ENCODE measurements at places on chromosomes 4 and X.

DNA sequence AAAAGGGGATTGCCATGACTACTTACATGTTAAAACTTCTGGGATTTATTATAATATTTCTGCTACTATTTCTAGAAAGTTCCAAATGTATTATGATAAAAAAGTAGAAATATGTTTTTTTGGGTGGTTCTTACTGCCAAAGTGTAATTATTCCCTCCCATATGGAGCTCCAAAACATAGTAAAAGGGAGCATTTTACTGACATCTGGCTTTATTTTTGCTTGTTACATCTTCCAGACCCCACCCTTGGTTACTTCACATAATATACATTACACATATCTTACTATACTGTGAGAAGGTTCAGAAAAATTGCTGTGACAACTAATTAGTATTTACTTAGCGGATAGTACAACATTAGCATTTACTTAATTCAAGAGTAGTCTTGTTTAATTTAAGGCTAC lies 205.1 kb upstream of the TLL1 start:
- DNase-seq: no peak
- no peak overlapping the region for H3K27ac ChIP-seq
- H3K36me3 ChIP-seq: no peaks in the 10 kb centered on the region
- H3K4me3 ChIP-seq: no peak overlapping the region
- H3K27me3 ChIP-seq: no peaks in the 10 kb centered on the region
- H3K4me1 ChIP-seq: no peaks in the 10 kb centered on the region

GRCh38 chrX:96474741-96475125 lies 209.9 kb upstream of the DIAPH2 start:
- DNase-seq: no peak
- no peaks in the 10 kb centered on the region for H3K36me3 ChIP-seq
- no peak overlapping the region for H3K27ac ChIP-seq
- H3K4me3 ChIP-seq: no peak overlapping the region
- H3K27me3 ChIP-seq: peaks cover 3% of the 10 kb centered on the region

DNA sequence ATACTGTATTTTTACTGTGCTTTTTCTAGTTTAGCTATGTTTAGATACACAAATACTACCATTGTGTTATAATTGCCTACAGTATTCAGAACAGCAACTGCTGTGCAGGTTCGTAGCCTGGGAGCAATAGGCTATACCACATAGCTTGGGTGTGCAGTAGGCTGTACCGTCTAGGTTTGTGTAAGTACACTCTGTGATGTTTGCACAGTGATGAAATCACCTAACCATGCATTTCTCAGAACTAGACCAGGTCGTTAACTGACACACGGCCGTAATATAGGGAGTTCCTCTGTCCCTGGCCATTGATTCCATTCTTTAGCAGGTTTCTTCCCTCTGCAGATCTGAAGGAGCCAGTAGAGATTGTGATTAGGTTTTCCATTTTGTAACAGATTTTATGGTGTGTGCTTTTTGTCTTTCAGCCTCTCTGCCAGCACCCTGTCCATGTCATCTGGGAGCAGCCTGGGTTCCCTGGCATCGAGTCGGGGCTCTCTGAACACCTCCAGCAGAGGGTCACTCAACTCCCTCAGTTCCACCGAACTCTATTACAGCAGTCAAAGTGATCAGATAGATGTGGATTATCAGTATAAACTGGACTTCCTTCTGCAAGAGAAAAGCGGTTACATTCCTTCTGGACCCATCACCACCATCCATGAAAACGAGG lies 59.5 kb downstream of the CLDN22 start:
- peaks cover 5% of the 10 kb centered on the region for H3K4me1 ChIP-seq
- no peak overlapping the region for H3K27ac ChIP-seq
- H3K27me3 ChIP-seq: no peaks in the 10 kb centered on the region
- H3K36me3 ChIP-seq: no peaks in the 10 kb centered on the region
- no peak for DNase-seq
- H3K4me3 ChIP-seq: no peak overlapping the region

DNA sequence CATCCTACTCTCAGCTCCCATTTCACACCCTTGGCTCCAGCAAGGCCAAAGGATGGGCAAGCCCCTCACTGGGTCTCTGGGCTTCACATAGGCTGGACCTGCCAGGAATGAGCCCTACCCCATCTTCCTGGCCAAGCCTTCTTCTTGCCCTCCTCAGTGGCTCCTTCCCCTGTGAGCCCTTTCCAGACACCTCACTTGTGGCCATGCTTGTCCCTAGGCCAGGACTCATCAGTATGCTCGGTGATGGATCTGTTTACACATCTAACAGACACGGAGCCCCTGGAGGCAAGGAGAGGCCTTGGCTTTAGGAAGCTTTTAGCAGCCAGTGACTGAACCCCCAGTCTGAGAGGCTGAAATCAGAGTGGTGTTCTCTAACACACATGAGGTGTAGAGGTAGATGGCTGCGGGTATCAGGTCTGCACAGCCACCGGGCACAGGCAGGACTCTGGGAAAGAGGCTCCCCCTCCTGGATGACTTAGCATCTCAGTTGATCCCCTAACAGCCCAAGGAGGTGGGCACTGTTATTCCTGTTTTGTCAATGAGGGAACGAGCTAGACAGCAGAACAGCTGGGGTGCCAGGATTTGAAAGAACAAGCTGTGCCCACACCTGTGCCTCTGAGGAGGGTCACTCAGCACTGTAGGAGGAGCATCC lies 44.8 kb downstream of the PPP2R2C start:
- H3K27ac ChIP-seq: no peak overlapping the region
- H3K4me3 ChIP-seq: no peak overlapping the region
- peaks cover 6% of the 10 kb centered on the region for H3K27me3 ChIP-seq

GRCh38 chrX:108397627-108398391 lies 40.4 kb downstream of the COL4A6 start:
- H3K4me1 ChIP-seq: no peaks in the 10 kb centered on the region
- no peak for DNase-seq
- no peak overlapping the region for H3K4me3 ChIP-seq
- no peaks in the 10 kb centered on the region for H3K27me3 ChIP-seq
- H3K27ac ChIP-seq: no peak overlapping the region
- H3K36me3 ChIP-seq: no peaks in the 10 kb centered on the region

GRCh38 chrX:87808576-87809243 lies 291.1 kb downstream of the KLHL4 start:
- no peaks in the 10 kb centered on the region for H3K36me3 ChIP-seq
- H3K4me3 ChIP-seq: no peak overlapping the region
- DNase-seq: no peak
- H3K27me3 ChIP-seq: no peaks in the 10 kb centered on the region

DNA sequence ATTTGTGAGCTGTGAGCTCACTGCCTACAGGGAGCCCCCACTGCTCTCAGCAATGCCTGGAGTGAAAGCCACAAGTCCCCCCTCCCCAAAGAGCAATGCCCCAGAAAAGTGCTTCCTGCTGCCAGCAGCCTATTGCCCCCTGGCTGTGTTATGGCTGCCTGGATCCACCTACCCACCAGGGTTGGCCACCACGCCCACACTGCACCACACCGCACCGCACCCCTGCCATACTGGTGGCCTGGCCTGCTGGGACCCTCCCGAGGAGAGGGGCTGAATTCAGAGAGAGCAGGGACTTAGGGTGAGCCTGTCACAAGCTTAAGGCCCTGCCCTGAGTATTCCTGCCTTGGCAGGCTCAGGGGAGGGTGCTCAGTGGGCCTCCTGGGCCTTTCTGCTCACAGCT lies 4.3 kb downstream of the CFAP99 start:
- no peak for DNase-seq
- H3K4me3 ChIP-seq: no peak overlapping the region
- no peaks in the 10 kb centered on the region for H3K36me3 ChIP-seq
- no peak overlapping the region for H3K27ac ChIP-seq
- peaks cover 36% of the 10 kb centered on the region for H3K27me3 ChIP-seq

DNA sequence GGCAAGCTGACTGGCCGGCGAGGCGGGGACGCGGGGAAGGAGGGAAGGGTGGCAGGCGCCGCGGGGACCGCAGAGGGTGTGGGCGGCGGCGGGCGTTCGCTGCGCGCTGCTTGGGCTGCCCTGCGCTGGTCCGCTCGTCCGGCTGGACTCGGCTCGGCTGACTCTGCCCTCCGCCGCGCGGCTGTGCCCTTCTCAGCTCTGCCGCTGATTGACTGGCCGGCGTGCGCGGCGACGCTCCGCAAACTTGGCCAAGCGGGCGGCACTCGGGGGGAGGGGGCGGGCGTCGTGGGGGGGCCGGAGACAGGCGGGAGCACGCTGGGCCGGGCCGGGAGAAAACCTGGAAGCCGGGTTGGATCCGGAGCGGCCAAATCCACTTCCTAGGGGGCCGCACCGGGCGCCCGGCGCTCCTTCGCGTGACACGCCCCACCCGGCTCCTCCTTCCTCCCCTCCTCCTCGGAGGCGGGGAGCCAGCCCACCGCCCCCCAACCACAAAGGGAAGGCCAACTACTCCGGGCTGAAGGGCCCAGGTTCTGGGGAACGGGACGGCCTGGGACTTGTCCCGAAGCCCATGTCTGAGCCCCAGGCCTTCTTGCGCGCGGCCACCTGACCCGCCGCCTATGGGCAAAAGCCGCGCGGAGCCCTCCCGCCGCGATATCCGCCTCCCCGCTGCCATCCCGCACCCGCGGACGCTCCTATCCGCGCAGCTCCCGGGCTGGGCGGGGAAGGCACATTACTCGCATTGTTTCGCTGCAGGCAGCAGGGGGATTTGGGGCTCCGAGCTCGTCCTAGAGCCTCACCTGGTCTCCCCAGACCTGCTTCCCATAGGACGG lies at the start of gene GPC4:
GPC4 (minus strand) TSS at position 214 of the 830 bp plus-strand sequence. CDS start 524 bp downstream, outside the sequence.
- H3K4me1 ChIP-seq: peaks cover 9% of the 10 kb centered on the region
- H3K36me3 ChIP-seq: no peaks in the 10 kb centered on the region

GRCh38 chr4:8867624-8868320 lies 3.9 kb downstream of the HMX1 start:
- no peak for DNase-seq
- no peak overlapping the region for H3K4me3 ChIP-seq
- H3K27ac ChIP-seq: no peak overlapping the region

- H3K27ac ChIP-seq: no peak overlapping the region
- no peak for DNase-seq
- no peaks in the 10 kb centered on the region for H3K27me3 ChIP-seq
- peaks cover 3% of the 10 kb centered on the region for H3K4me1 ChIP-seq
- H3K36me3 ChIP-seq: peaks cover 12% of the 10 kb centered on the region
- no peak overlapping the region for H3K4me3 ChIP-seq
Measured at GRCh38 chr4:8394806-8395205, 45.7 kb downstream of the ACOX3 start.

- no peak overlapping the region for H3K4me3 ChIP-seq
- no peak overlapping the region for H3K27ac ChIP-seq
- H3K4me1 ChIP-seq: peaks cover 3% of the 10 kb centered on the region
- no peaks in the 10 kb centered on the region for H3K36me3 ChIP-seq
Measured at GRCh38 chr4:152957437-152958171, 21.5 kb downstream of the FHDC1 start.

- H3K36me3 ChIP-seq: no peaks in the 10 kb centered on the region
- no peak overlapping the region for H3K27ac ChIP-seq
- no peaks in the 10 kb centered on the region for H3K4me1 ChIP-seq
- H3K4me3 ChIP-seq: no peak overlapping the region
- no peak for DNase-seq
- H3K27me3 ChIP-seq: no peaks in the 10 kb centered on the region
Measured at GRCh38 chr4:41057467-41057866, 156.9 kb downstream of the APBB2 start.

DNA sequence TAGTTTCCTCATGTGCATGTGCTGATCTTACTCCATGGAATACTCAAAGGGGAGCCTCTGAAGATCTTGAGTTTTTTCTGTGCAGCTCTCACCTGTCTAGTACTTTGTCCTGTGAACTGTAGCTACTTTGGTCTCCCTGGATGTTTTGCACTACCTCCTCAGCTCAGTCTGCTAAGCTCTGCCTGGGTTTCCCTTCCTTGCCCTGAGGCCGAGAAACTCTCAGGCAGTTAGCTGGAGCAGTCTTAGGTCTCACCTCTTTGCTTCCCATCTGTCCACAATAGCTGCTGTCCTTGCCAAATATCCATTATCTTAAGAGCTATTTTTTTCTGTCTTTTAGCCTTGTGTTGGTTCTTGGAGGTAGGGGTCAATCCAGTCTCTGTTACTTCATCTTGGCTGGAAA lies 11.6 kb downstream of the THAP6 start:
- H3K36me3 ChIP-seq: peaks cover 64% of the 10 kb centered on the region
- no peaks in the 10 kb centered on the region for H3K27me3 ChIP-seq
- no peak for DNase-seq
- H3K4me3 ChIP-seq: no peak overlapping the region

DNA sequence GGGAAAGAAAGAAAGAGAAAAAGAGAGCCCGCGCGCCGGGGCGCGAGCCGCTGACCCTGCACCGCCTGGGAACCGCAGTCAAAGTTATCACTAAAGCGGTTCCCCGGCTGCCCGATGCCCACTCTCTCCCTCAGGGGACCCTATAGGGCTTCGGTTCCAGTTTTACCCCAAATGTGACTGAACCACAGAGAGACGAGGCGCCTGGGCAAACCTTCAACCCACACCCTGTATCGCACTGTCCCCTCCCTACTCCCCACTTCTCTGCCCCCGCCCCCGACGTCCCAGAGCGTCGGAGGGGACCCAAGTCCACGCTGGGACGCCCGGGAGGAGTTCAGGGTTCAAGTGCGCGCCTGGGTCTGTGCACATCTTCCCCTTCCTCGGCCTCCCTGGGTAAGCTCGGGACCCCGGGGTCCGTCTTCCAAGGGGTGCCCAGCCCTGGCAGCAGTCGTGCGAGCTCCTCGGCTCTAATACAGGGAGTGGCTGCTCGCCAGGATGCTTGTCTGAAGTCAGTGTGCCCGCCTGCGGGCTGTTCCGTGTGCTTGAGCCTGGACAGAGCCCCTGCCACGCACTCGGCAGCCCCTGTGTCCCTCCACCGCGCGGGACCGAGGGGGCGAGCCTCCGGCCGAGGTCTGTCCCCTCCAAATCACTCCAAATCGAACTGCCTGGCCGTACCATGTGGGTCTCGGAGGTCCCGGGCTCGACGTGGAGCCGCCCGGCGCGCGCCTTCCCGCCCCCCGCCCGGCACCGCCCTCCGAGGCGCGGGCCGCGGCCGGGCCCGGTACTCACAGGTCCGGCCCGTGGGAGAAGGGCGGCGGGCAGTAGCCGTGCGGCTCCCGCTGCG lies 960 bp downstream of the TRPC3 start:
- peak; percentile 16 for DNase-seq
- H3K4me3 ChIP-seq: peak overlapping the region; percentile 84
- H3K27me3 ChIP-seq: peaks cover 38% of the 10 kb centered on the region

DNA sequence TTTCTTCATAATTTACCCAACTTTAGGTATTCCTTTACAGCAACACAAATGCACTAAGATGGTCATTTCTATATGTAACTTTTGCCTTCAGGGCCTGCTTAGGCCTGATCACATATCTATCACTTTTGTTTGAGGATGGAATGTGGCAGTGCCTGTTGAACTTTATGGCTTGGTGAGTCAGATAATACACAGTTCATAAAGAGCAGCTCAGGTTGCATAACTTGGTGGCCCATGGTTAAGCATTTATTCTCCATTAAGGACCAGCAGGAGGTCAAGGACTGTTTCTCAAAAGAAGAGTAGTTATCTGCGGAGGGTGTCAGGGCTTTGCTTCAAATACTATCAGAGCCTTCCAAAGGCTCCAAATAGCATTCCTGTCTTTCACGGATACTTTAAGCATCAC lies 124.1 kb upstream of the PDHA2 start:
- H3K36me3 ChIP-seq: no peaks in the 10 kb centered on the region
- H3K27ac ChIP-seq: no peak overlapping the region
- no peak overlapping the region for H3K4me3 ChIP-seq
- no peaks in the 10 kb centered on the region for H3K4me1 ChIP-seq
- no peak for DNase-seq

All from activated naive CD8-positive, alpha-beta T cell treated with anti-CD3 and anti-CD28 coated beads, Interleukin-2, amount 50 U/mL, for 24 hours (primary cell).